NCI-H345 (cell line): ENCODE measurements at places on chromosomes 1 and 21.

DNA sequence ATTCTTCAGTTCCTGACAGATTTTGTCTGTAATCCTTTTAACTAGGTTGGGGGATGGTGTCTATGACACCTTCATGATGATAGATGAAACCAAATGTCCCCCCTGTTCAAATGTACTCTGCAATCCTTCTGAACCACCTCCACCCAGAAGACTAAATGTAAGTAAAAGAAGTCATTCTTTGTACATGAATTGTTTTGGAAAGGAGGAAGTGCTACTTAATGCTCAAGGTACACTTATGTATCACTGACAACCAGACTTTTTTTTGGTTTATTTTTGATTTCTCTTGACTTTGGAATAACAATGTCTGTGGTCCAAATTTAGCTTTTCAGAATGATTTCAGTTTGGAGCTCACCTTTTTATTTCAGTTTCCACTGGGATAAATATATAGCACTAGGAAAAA, 2.3 kb downstream of the DYRK3 start:
- DNase-seq: no peak

DNA sequence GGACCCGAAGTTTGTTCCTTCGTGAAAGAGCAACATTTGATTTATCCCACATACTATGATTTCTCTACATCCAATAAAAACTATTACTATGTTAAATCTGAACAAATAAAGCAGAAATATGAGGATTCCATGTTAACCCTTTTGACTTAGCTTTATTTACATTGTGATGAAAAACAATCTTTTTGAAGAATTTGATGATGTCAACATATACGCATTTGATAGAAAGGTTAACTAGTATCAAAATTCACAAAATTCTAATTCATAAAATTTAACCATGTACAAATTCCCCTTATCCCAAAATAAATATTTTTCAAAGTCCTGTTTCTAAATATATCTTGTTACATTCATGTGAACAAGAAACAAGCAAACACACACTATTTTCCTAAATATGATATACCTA, 74.2 kb downstream of the TRIM33 start:
- no peak for DNase-seq

DNA sequence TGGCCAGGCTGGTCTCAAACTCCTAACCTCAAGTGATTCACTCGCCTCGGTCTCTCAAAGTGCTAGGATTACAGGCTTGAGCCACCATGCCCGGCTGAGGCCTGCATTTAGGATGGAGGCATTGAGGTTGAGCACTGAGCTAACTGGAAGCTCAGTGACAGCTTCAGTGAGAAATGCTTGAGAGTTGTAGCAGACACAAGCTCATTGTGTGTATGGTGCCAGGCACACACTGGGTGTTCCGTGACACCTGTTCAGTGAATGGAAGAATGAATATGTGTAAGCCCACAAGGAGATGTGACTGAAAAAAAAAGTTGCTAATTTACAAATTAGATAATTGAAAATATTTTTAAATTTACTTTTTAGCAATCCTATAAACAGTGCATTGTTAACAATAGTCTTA, 21.8 kb downstream of the LURAP1 start:
- no peak for DNase-seq

DNA sequence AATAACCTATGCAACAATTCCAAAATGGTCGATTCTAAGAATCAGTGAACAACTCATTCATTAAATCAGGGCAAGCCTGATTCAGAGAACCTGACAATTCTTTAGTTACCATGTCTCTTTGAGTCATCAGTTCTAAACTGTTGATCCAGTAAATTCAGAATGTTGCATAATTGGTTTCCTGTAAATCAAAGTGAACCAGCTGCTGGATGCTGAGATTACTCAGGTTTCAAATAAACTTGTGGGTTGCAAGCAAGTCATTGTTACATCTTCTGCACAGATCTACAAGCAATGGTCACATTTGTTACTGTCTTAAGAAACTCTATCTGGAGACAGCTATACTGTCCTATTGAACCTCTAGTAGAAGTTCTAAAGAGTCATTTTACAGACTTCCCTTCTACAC, 16.5 kb downstream of the PLA2G2D start:
- DNase-seq: no peak
